Activated T-cell treated with anti-CD3 and anti-CD28 coated beads, Interleukin-2, amount 50 U/mL, for 24 hours (primary cell): ENCODE measurements at places on chromosomes 11 and 22.

GRCh38 chr11:119147604-119148333 is 1.1 kb upstream of the ABCG4 start:
- no peak for DNase-seq

- no peak for DNase-seq
Measured at GRCh38 chr11:116558504-116559211, 214.1 kb downstream of the BUD13 start.

DNA sequence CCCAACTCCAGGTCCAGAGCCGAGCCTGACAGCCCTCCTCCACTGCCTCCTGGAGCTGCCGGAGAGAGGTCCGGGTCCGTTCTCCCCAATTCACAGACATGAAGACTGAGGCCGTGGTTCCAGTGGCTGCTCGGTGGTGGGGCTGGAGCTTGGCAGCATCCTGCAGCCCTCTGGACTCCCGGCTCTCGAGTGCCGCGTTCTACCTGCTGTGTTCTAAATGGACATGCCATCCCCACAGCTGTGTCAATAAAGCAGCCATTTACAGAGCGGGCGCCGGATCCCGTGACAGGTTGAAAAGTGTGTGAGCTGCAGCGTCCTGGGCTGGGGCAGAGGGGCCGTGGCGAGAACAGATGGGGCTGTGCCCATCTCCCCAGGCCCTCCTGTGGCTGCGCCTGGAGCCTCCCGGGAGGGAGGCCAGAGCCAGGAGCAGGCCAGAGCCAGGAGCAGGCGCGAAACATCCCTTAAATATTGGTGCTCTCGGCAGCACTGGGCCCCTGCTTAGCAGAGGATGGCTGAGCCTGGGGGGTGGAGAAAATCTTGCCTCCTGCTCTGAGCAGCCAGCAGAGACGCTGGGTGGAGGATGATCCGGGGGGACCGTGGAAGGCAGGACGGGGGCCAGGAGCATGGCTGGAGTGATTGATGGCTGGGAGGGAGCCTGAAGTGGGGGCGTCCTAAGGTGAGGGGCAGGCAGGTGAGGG is 46.2 kb downstream of the FLRT1 start:
- no peak for DNase-seq

GRCh38 chr11:16596231-16596630 is 142.2 kb upstream of the C11orf58 start:
- no peak for DNase-seq
